ENCODE measurements at places on chromosomes 6 and 20.
A peak's percentile ranks its signal among the peaks of the same experiment; 100 is the strongest.

DNA sequence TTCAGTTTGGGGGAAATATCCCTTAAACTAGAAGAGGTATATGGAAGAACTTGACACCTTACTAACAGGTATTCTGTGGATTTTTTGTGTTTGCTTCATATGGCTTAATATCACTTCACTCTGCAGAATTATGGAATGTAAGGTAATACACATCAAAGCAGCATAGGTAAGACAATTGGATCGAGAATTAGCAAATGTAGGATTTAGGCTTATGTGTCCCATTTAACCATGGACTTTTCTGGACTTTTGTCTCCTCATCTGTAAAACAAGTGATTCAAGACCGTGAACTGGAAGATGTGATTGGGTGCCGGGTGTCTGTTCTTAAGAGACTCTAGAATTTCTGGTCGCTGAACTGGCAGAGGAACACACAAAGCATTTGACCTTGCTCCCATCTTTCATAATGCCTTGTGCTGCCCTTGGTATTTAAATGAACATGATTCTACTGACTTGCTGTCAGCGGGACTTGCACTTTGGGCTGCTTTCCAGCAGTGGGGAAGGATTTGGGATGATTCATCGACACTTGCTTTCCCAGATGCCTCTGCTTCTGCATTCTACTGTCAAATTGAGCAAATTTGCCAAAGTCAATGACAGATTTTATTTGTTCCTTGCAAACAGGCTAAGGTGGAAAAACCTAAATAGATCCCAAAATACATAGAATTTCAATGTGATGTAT, 199.8 kb downstream of the PLCB1 start:
- peak; percentile 2 for DNase-seq

- DNase-seq = peak; percentile 76
These were observed 40.4 kb upstream of the NAA20 start for GRCh38 chr20:19976595-19977372.

GRCh38 chr6:87082160-87082721, 12.7 kb downstream of the CGA start:
- DNase-seq = no peak

DNA sequence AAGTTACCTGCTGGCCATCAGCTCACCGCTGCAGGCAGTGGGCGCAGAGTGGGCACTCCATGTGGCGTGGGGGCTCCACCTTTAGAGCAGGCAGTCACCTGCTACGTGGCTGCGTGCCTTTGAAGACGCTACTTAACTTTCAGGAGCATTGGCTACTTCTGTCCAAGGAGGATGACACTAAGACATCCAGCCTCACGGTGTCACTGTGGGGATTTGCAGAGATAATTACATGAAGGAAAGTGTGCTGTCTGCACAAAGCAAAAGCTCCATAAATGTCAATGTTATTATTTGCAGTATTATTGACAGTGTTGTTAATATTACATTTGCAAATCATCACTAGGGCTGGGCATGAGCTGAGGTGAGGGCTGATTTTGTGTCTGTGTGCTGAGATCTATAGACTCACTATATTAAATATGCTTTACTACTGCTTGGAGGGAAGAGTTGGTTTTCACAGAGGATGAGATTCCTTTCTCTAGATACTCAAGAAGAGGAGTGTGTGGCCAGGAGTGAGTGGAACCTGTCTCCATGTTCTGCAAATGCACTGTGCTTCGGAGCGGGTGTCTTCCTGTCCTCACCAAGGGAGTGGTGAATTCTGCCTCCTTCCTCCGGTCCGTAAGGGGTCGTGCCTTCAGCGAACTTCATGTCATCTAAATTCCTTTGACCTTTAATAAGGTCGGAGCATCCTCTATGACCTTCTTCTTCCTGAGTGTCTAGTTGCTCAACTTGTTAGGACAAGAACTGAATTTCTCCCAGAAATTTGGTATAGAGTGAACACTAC, 165.8 kb upstream of the SYNDIG1 start:
- DNase-seq = no peak

- no peak for DNase-seq
These were observed 3.1 kb upstream of the SLC17A1 start for GRCh38 chr6:25834950-25835349.

GRCh38 chr6:170244721-170245474, 46.0 kb downstream of the DLL1 start:
- peak; percentile 42 for DNase-seq

GRCh38 chr6:130164251-130164650, 58.5 kb downstream of the SAMD3 start:
- DNase-seq = no peak

DNA sequence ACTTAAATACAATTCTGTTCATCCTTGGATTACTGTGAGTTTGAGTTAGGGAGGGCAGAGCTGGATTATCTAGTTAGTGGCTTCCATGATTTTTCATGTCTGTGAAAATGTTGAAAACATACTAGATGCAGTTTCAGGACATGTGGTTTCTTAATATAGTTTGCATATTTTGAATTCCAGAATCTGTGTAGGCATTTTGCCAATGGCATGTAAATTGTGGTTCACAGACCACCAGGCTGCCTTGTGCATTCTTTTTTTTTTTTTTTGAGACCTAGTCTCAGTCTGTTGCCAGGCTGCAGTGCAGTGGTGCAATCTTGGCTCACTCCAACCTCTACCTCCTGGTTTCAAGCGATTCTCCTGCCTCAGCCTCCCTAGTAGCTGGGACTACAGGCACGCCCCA, 42.8 kb downstream of the CDC5L start:
- DNase-seq = no peak

GRCh38 chr20:7650086-7650879, 290.0 kb downstream of the HAO1 start:
- DNase-seq = peak; percentile 24

DNA sequence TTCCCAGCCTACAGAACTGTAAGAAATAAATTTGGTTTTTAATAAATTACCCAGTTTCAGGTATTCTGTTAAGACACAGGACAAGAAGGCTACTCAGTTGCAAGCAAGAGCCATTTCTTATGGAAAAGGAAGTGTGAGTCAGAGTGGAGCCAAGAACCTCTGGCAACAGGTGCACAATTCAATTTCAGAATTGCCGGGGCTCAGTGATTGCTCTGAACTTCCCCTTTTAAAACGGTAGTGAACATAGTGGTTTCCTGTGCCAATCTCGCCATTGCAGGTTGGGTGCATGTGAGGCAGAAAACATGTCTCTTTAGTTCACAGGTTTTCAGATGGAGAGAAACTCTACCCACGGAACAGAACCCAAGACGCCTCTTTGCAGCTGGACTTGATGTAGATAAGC, 16.4 kb downstream of the PIGT start:
- no peak for DNase-seq

GRCh38 chr6:71733970-71734899, 152.1 kb upstream of the RIMS1 start:
- DNase-seq = no peak

Measured in eye (tissue), 1 donor.